ENCODE measurements at places on chromosomes 1 and 21. TPM values are rescaled to one million over a fixed set of nuclear protein-coding genes. Genes with fewer than 3 reads are reported as not detected.

DNA sequence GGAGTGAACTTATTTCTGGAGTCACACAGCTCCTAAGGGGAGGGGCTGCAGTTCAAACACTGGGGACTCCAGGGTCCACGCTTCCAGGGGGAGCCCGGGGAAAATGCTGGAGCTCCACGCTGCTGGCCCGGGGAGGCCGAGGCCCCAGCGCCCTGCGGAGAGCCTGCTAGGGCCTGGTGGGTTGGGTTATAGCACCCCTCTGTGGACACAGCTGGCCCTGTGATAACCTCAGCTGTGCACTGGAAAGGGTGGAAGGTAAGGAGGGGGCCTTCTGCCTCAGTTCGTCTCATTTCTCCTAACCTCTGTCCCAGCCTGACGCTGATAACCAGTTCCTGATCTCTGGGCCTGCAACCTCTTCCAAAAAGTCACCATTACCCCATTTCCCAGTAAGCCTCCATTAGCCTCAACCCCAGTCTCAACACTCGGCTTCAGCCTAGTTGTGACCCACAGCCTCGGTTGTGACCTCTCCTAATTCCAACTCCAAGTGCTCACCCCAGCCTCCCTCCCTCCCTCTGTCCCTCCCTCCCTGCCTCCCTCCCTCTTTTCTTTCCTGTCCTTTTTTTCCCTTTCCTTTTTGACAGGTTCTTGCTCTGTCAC is 7.1 kb downstream of the NBL1 start:
- peaks cover 3% of the 10 kb centered on the region for H3K4me1 ChIP-seq
- H3K27me3 ChIP-seq = peaks cover 2% of the 10 kb centered on the region
- no peak overlapping the region for H3K27ac ChIP-seq
- no peaks in the 10 kb centered on the region for H3K36me3 ChIP-seq
- H3K4me3 ChIP-seq = no peak overlapping the region

DNA sequence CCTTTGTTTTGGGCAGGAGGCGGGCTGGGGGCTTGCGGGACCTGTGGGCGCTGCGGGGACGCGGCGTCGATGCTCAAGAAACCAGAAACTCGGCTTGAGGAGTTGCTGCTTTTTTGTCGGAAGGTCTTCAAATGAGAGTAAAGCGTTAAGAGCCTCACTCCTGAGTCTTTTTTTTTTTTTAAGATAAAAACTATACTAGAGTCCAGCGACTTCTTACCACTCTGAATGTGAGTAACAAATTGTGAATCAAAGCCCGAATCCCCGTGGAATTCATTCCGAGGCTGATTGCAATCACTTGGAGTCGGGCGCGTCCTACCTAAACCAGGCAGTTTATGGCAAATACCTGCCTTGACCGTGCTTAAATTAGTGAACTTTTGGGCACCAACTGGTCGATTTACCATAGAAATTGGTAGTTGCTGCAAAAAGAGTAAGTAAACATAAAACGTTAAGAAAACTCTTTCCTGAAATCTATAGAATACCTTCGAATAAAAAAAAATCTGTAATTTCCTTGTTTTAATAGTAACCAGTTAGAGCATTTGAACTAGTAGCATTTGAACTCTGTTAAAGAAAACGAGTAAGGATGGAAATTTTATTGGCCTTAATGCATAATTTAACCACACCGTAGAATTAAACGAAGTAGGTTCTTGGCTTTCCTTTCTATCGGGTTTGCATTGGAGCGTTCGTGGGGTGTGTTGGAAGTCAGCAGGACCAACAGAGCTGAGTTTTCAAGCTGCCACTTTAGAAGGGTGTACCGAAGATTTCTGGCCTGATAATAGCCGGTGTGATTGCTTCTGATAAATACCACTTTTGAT is 769 bp downstream of the GPSM2 start:
- H3K4me3 ChIP-seq = peak overlapping the region; percentile 78
- H3K27me3 ChIP-seq = no peaks in the 10 kb centered on the region
- H3K36me3 ChIP-seq = no peaks in the 10 kb centered on the region
- no peaks in the 10 kb centered on the region for H3K4me1 ChIP-seq
- no peak for DNase-seq
- no peak overlapping the region for H3K27ac ChIP-seq

- no peak overlapping the region for H3K27ac ChIP-seq
- DNase-seq = no peak
- no peaks in the 10 kb centered on the region for H3K27me3 ChIP-seq
These were observed 53.0 kb upstream of the RIPK4 start for GRCh38 chr21:41819856-41820281.

DNA sequence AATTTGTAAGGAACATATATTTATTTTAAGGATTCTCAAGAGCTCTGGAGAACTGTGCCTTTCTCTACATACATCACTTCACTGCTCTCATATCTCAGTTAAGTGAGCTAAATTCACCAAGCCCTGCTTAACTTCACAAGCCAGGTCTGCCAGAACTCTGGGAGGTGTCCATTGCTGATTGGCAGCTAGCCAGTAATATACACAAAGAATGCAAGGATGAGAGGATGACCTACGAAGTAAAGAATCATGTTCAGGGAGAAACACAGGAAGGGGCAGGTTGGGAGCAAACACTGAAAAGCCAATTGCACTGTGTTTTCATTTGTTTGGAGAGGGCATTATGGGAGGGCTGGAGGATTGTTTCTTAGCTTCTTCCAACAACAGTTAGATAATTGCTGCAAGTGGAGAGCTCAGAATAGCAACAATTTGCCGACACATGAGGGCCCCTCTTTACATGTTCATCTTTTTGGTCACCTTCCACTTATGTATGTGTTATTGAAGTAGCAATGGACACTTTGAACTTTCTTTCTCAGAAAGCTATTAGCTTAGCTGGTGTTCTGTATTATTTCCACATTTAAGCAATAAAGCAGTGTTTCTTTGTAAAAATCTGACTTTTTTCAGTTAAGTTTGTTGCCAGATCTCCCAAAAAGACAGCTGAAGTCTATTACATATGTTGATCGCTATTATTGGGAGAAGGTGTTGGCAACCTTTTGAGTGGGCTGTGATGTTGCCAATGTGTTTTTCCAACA is 254.8 kb downstream of the LTN1 start:
- no peak overlapping the region for H3K27ac ChIP-seq
- H3K36me3 ChIP-seq = no peaks in the 10 kb centered on the region
- H3K4me1 ChIP-seq = peaks cover 5% of the 10 kb centered on the region
- no peaks in the 10 kb centered on the region for H3K27me3 ChIP-seq

IL10 gene
- not detected for total RNA-seq

DNA sequence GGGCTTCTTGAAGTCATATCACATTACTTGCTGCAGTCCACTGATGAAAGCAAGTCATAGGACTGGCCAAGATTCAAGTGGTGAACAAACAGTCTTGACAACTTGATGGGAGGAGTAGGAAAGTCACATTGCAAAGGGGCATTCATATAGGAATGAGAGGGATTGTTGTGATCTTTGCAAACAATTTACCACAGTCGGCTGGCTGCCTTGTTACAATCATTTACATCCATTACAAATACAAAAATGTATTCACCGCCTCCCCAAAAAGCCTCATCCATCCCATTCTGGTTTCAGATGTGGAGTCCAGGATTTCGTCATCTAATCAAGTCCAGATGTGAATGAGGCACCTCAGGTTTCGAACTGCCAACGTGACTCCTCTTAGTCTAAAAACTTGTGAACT is 26.8 kb downstream of the GORAB start:
- H3K4me1 ChIP-seq = peaks cover 4% of the 10 kb centered on the region
- H3K4me3 ChIP-seq = no peak overlapping the region
- no peaks in the 10 kb centered on the region for H3K36me3 ChIP-seq

PDE9A gene
- 45.9 TPM for total RNA-seq

XCL2 gene
- total RNA-seq = not detected

SEMA4A gene
- total RNA-seq = 7.3 TPM

GRCh38 chr1:17233675-17234320 is 15.1 kb upstream of the PADI3 start:
- no peaks in the 10 kb centered on the region for H3K27me3 ChIP-seq
- no peaks in the 10 kb centered on the region for H3K4me1 ChIP-seq
- no peak overlapping the region for H3K4me3 ChIP-seq

DNA sequence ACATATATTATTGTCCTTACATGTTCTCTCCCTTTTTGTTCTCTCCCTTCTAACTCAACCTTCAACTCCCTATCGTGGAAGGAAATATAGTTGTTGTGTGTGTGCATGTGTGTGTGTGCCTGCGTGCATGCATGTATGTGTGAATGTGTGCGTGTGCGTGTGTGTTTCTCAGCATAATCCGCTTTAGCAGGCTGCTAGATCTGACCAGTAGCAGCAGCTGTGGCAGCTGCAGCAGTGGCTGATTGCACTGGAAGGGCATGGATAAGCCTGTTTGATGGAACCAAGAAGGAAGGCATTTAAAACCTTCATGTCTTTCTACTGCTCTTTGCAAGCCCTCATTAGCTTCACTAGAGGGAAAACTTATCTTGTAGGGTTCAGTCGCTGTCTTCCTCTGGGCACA is 65.6 kb upstream of the IRF2BP2 start:
- DNase-seq = no peak
- H3K4me1 ChIP-seq = no peaks in the 10 kb centered on the region
- H3K36me3 ChIP-seq = no peaks in the 10 kb centered on the region
- 0 out of 2 replicates have a peak, but pooled peaks cover 2% of the 10 kb centered on the region for H3K27me3 ChIP-seq
- H3K4me3 ChIP-seq = peak overlapping the region; percentile 54
- H3K27ac ChIP-seq = no peak overlapping the region

TMEM269 gene
- 0.35 TPM for total RNA-seq

GRCh38 chr1:245503548-245503947 is 348.8 kb downstream of the KIF26B start:
- no peaks in the 10 kb centered on the region for H3K27me3 ChIP-seq
- H3K36me3 ChIP-seq = no peaks in the 10 kb centered on the region
- H3K4me1 ChIP-seq = no peaks in the 10 kb centered on the region
- DNase-seq = no peak
- no peak overlapping the region for H3K4me3 ChIP-seq

- no peaks in the 10 kb centered on the region for H3K4me1 ChIP-seq
- no peak overlapping the region for H3K27ac ChIP-seq
- H3K27me3 ChIP-seq = no peaks in the 10 kb centered on the region
- H3K4me3 ChIP-seq = no peak overlapping the region
These were observed 227.2 kb downstream of the ATG4C start for GRCh38 chr1:63010913-63011660.

- no peak for DNase-seq
- H3K27me3 ChIP-seq = no peaks in the 10 kb centered on the region
- H3K36me3 ChIP-seq = peaks cover 41% of the 10 kb centered on the region
- no peak overlapping the region for H3K4me3 ChIP-seq
- no peak overlapping the region for H3K27ac ChIP-seq
These were observed 35.5 kb downstream of the SH3GLB1 start for GRCh38 chr1:86739648-86740509.

CHIA gene
- total RNA-seq = not detected

DNA sequence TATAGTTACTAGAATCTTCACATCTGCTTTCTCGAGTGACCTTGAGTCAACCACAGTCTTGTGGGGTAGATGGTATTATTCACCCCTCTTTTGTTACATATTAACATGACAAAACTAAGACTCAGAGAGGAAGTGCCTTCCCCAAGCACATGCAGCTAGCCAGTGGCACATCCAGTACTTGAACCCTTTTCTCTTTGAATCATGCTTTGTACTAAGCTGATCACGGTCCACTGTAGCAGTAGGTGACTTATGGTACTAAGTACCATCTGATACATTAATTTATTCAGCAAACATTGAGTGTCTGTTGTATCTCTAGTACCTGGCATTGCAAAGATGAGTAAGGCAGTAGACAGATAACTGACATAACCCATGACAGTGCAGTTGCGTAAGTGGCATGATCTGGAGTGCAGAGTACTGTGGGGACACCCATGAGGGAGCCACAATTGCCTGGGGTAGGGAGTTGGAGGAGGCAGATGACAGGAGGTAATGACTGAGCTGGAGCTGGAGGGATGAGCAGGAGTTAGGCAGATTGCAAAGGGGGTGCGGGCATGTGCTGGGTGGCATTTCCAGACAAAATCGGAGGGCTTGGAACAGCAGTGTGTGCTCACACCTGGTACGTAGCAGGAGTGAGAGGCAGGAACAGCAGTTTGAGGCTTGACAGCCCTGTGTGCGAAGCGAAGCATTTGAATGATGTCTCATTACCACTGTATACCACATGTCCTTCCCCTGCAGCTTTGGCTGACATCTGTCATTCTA is 29.8 kb downstream of the UCK2 start:
- peaks cover 32% of the 10 kb centered on the region for H3K4me1 ChIP-seq
- H3K4me3 ChIP-seq = peak overlapping the region; percentile 30
- H3K27me3 ChIP-seq = no peaks in the 10 kb centered on the region
- DNase-seq = no peak
- no peak overlapping the region for H3K27ac ChIP-seq
- no peaks in the 10 kb centered on the region for H3K36me3 ChIP-seq

DNA sequence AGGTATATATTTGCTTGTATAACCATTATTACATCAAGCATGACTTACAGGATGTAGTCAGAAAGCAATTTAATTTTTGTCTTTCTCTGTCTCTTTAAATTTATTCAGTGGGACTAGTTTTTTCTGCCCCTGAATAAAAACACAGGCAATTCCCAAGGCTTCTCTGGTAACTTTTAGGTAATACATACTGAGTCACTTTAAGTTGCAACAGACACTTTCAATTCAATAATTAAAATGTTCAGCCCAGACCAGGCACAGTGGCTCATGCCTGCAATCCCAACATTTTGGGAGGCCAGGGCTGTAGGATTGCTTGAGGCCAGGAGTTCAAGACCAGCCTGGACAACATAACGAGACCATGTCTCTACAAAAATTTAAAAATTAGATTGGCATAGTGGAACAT is 12.3 kb downstream of the SLC44A3 start:
- no peaks in the 10 kb centered on the region for H3K36me3 ChIP-seq
- no peak overlapping the region for H3K4me3 ChIP-seq
- no peak for DNase-seq
- H3K27me3 ChIP-seq = no peaks in the 10 kb centered on the region

GRCh38 chr1:91876040-91876470 is 9.9 kb downstream of the TGFBR3 start:
- no peaks in the 10 kb centered on the region for H3K27me3 ChIP-seq
- H3K36me3 ChIP-seq = no peaks in the 10 kb centered on the region
- no peak overlapping the region for H3K27ac ChIP-seq
- H3K4me3 ChIP-seq = no peak overlapping the region
- DNase-seq = no peak

MAN1C1 gene
- 7.8 TPM for total RNA-seq

FAM72A gene
- total RNA-seq = 19.7 TPM

RNF19B gene
- 10.4 TPM for total RNA-seq

OLIG1 gene
- 0.65 TPM for total RNA-seq

- DNase-seq = peak; percentile 23
- H3K36me3 ChIP-seq = no peaks in the 10 kb centered on the region
- H3K4me1 ChIP-seq = no peaks in the 10 kb centered on the region
These were observed 205.2 kb downstream of the MATN1 start for GRCh38 chr1:30518186-30518585.

All from H1 (cell line).